ENCODE measurements at places on chromosomes 11 and 22.
A peak's percentile ranks its signal among the peaks of the same experiment; 100 is the strongest.

DNA sequence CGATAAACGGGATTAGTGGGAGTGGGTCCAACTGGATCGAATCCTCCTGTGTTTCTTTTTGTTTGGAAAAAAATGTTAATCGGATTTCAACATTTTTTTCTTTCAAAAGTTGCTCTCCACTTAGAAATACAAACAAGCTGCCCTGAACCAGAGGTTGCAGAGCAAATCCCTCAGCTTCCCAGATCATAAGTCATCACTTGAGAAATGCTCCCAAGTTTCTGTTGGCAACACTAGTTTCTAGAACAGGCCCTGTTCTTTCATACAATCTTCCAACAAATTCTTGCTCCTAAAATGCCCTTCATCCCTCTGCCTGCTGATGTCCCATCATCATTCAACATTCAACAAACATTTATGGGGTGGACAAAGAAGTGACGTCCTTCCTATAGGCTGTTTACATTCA is 1.3 kb upstream of the MLC1 start:
- DNase-seq = no peak

DNA sequence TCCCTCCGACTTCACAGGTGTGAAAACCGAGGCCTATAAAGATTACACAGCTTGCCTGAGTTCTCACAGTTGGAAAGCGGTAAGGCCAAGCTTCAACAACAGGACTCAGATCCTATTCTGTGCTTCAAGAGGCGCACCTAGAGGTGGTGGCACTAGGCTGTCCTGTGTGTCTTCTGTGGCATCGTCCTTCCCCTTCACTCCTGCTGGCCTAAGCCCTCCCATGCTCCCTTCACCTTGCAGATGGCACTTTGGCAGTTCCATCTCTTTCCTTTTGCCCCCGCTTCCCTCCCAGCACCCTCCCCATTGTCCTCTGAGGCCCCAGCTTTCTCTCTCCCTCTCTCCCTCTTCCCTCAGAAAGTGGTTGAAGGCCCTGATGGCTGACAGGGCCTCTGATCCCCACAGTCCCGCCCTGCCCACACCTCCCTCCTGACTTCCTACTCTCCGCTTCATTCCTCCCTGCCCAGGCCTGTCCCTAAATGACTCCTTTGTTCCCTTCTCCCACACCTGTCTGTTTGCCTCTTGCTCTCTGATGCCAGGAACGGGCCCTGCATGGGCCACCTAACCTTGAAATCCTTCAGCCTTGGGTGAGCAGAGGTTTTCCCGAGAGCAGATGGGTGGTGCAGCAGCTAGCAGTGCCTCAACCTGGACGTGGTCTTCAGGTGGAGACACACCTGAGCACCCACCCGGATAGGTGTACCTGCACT is 5.8 kb downstream of the TRIM29 start:
- peak; percentile 65 for DNase-seq

GRCh38 chr11:64893194-64894069 is 15.0 kb upstream of the EHD1 start:
- no peak for DNase-seq

DNA sequence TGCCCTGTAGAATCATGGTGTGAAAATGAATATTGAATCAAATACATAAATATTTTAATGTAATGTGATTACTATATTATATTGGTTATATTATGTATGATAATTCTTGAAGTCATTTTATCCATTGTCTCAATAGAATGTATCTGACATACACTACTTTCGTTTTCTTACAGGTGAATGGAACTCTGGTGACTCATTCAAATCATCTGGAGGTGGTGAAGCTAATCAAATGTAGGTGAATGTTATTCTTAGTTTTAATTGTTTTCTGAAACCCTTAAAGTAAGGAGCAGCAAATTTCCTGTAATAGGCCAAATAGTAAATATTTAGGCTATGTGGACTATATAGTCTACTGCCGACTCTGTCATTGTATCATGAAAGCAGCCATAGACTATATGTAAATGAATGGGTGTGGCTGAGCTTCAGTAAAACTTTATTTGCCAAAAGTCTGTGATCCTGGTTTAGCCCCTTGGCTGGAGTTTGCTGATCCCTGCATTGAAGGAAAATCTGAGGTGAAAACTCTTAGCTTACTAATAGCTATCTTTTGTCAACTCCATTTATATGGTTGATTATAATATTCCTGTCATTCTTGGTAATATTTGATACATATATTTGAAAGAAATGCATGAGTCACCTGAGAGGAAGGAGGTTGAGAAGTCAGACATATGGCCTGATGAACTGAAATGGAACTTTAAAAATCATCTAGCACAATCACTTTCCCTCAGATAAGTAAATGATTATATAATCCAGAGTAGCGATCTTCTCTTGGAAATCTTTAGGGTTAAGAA is 87.2 kb upstream of the GRIK4 start:
- DNase-seq = no peak

DNA sequence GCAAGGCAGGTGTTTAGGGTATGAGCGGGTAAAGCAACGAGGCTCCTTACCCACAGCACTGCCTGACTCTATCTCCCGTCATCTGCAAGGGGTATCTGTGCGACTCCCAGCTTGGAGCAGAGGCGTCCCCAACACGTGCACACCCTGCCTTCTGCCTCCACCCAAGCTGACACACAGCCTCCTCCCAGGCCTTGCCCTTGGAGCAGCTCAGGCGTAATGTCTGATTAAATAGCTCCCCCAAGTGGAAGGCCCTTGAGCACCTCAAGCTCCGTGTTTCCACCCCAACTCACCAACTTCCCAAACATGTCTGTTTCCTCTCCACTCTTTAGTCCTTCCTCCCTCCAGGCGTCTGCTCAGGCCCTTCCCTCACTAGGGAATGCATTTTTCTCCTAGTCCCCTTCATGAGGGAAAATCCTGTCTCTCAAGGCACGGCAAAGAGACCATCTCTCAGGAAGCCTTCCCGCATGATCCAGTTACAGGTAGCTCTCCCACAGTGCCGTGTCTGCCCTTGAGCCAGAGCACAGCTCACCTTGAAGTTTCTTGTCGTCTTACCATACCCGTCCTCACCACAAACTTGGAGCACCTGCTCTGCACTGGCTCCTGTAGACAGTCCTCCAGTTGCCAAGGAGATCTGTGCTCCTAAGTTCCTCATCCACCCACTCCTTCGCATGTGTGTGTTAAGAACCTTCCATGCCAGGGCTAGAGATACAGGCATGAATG is 15.8 kb downstream of the CYB5R2 start:
- no peak for DNase-seq

Measured in RWPE2 (cell line).